Right lung (tissue), 10 donors: ENCODE measurements at places on chromosomes 1 and 21. TPM values are rescaled to one million over a fixed set of nuclear protein-coding genes. Genes with fewer than 3 reads are reported as not detected.

Gene SHISA4
- 17.1 TPM for polyA plus RNA-seq

Gene CLDN17
- polyA plus RNA-seq, result not detected

Gene NAXE
- polyA plus RNA-seq, result 70.0 TPM

Gene ZNF697
- 27.7 TPM for polyA plus RNA-seq

Gene PIGV
- polyA plus RNA-seq, result 14.6 TPM

Gene FCN3
- polyA plus RNA-seq, result 17.5 TPM

Gene GPR3
- 0.80 TPM for polyA plus RNA-seq

Gene EVA1C
- polyA plus RNA-seq, result 5.2 TPM

Gene NFIA
- 33.2 TPM for polyA plus RNA-seq

Gene LCE6A
- not detected for polyA plus RNA-seq

Gene PGBD2
- polyA plus RNA-seq, result 12.4 TPM

Gene CFHR2
- polyA plus RNA-seq, result not detected

Gene ZMYND12
- polyA plus RNA-seq, result 2.1 TPM

DNA sequence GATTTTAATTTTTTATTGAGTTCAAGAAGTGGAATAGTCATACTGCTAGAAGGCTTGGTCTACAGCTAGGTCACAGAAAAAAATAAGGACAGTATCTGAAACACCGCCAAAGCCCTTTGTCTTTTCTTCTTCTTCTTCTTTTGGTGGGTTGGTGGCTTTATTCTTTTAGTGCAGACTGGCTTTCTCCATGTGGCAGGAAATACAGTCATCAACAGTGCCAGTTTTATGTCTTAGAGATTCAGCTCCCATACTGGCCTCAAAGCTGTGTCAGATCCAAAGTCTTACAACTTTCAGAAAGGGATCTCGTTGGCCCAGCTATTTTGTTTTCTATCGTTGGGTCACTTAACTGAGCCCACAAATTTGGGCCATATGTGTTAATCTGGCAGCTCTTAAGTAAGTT lies 58.2 kb downstream of the FNBP1L start:
- DNase-seq, result no peak

DNA sequence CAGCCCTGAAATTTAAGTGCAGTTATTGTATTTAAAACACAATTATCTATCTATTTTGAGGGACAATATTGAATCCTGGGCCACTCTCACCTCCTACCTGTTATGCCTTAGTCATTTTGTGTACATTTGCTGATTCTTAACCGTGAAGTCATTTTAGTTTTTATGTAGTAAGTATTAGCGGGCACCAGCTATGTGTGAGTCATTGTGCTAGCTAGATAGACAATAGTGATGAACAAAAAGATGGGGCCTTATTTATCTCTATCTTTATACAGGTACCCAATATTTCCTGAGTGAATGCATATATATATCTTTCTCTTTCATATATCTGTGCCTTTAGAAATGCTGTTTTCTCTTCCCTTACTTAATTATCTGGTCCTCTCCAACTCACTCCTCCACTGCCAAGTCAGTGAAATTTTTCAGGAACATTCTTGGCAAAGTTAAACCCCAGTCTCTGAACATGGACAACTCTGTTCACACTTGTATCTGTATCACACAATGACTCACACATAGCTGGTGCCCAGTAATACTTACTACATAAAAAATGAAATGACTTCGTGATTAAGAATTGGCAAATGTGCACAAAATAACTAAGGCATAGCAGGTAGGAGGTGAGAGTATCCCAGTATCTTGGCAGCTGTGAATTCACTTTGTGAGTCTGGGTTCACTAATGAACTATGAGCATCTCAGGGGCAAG lies 166.0 kb upstream of the C8B start:
- no peak for DNase-seq

GRCh38 chr21:18493422-18493821 lies 89.8 kb upstream of the TMPRSS15 start:
- DNase-seq, result no peak

DNA sequence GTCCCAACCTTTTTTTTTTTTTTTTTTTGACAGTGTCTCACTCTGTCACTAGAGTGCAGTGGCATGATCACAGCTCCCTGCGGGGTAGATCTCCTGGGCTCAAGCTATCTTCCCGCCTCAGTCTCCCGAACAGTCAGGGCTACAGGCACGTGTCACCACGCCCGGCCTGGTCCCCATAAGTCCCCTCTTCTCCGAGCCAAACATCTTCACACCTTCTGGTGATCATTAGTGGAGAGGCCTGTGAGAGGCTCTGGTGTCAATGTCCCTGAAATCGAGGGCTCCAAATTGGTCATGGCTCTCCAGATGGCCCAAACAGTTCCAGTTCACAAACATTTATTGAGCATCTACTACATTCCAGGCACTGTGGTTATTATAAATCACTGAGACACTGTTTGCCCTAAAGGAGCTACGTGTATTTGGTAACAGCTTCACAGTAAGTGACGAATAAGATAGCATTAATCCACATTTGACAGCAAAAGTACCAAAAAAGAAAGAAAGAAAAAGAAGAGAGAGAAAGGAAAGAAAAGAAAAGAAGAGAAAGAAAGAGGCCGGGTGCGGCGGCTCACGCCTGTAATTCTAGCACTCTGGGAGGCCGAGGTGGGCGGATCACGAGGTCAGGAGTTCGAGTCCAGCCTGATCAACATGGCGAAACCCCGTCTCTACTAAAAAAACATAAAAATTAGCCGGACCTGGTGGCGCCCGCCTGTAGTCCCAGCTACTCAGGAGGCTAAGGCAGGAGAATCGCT lies 867 bp upstream of the TIMM17A start:
- no peak for DNase-seq

- DNase-seq, result no peak
These were observed 49.4 kb downstream of the TBCE start for GRCh38 chr1:235416662-235417049.

DNA sequence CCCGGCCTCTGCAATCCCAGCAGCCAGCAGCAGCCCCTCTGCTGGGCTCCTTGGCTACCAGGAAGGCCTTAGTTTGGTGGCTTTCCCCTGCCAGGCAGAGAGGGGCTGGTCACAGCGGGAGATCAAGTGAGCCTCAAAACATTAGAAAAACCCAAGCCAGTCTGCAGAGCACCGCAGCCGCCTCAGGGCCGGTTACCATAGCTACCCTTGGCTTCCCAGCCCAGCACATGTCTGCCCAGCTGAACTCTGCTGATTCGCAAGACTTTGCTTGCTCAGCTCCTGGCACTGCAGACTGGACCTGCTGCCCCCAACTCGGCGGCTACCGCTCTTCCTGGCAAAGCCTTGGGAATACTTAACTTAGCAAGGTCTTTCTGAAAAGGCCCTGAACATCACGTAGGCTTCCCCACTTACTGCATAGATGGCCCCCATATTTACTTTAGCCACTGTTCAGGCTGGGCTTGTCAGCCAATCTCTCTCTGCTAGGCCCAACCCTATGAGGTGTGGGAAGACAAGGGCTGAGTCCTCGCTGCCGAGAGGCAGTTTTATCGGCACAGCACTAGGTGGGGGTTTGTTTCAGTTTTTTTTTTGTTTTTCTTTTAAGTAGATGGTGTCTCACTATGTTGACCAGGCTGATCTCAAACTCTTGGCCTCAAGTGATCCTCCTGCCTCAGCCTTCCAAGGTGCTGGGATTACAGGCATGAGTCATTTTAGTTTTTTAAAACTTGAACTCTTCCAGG lies 28.6 kb upstream of the PLEKHG5 start:
- DNase-seq, result peak; percentile 66

- no peak for DNase-seq
These were observed 1.4 kb downstream of the EFNA4 start for GRCh38 chr1:155064832-155065429.

GRCh38 chr1:17360272-17360956 lies 11.6 kb upstream of the PADI6 start:
- no peak for DNase-seq

- DNase-seq, result peak; percentile 79
These were observed 3.0 kb downstream of the OLFML3 start for GRCh38 chr1:113981962-113982931.

- DNase-seq, result no peak
These were observed 152.8 kb upstream of the LYPLAL1 start for GRCh38 chr1:219020846-219021245.

DNA sequence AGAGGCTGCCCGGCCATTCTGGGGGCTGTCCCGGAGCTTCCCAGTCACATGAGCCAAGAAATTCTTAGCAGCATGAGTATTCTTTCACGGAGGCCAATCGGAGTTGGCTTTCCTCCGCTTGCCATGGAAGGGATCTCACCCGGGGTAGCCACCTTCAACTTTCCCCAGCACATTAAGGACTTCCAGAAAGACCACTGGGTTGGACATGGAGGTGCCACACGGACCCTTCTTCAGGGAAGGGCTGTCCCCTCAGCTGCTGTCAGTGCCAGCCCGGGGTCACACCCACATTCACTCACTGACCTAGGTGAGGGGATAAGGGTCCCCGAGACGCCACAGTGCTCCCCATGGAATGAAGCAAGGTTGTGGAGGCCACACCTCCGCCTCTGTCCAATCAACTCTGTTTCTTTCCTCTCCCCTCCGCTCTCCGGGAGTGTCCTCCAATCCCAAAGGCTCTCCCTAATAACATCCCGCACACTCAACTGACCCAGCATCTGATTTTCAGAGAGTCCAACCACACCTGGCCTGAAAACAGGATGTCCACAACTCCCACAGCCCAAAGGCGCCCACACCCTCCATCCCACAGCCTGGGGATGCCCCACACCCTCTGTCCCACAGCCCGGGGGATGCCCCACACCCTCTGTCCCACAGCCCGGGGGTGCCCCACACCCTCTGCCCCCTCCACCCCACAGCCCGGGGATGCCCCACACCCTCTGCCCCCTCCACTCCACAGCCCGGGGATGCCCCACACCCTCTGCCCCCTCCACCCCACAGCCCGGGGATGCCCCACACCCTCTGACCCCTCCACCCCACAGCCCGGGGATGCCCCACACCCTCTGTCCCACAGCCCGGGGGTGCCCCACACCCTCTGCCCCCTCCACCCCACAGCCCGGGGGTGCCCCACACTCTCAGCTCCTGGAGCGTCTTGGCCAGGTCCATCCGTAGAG lies 19.4 kb downstream of the RSPH1 start:
- no peak for DNase-seq

GRCh38 chr1:88661951-88662699 lies 21.9 kb upstream of the PKN2 start:
- DNase-seq, result no peak

- DNase-seq, result no peak
These were observed 218.6 kb downstream of the URB2 start for GRCh38 chr1:229844675-229845074.

DNA sequence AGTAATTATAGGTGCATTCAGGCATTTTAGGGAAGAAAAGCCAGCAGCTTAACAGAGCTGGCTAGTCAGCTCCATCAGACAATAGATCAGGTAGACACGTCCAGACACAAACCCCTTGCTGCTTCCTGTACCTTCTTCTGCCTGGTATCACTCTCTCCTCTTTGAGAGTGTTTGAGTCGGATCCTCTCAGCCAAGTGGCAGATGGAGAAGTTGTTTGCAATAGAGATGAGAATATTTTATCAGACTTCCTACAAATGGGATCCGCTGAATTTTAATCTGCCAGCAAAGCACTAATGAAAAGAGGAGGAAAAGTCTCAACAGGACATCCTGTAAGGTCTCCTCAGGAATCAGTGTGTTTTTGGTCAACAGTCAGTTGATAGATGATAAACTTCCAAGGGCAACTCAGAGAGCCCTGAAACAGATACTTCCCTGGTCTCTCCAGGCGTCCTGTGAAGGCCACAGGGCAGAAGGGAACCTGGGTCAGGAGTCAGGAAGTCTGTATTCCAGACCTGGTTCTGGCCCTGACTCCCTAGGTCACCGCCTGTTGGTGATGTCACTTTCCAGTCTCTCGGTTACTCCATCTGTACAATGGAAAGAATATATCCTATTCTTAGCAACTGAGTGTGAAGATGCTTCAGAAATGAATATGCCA lies 62.1 kb upstream of the PROX1 start:
- no peak for DNase-seq

DNA sequence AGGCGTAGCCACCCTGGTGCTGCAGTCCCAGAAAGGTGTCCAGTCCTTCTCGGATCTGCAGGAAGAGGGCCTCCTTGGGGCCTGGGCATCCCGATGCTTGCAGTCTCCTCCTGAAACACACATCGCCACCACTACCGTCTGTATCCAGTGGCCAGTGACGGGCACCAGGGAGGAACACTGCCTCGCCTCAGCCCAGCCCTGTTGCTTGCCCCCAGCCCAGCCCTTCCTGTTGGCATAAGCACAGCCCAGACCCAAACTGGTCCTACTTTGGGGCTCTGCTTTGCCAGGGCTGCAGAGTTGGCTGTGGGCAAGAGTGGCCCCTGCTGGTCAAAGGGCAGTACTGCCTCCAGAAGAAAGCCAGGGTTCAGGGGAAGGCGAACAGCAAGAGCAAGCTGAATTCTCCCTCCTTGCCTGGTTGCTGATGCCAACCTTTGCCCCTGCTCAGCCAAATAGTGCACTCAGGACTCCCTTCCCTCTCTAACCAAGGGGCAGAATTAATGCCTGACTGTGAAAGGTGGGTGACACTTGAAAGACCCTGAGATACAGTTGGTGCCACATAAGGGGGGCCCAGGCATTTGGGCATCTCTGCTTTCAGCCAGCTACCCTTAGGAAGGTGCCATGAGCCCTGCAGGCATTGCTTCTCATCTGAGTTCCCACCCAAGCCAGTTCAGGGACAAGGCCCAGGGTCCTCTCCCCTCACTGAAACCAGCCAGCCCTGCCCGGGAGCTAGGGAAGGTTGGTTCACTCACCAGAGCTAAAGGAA lies 11.1 kb upstream of the ARHGEF2 start:
- DNase-seq, result no peak

DNA sequence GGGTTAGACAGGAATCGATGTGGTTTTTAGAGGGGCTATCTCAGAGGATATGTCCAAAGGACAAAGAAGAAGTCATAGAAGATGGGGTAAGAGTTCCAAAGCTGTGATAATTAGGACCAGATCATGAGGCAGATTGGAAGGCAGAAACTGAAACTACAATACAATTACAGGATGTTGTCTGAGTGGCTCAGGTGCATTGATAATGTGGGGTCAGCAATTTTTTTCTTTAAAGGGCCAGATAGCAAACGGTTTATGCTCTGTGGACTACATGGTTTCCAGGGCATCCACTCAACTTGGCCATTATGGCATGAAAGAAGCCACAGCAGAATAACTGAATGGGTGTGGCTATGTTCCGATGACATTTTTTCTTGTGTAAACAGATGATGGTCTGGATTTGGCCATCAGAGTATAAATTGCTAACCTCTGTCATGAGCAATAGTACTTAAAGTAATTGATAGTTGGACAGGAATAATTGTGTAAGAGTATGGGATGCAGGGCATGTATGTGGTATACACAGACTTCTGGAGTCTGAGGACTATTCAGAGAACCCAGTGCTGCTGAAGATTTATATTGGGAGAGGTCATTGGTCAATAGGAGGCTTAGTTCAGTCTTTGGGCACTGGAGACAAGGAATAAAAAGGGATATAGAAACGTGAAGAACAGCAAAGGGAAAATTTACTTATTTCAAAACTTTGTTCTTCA lies 198.4 kb upstream of the ADGRL4 start:
- no peak for DNase-seq

DNA sequence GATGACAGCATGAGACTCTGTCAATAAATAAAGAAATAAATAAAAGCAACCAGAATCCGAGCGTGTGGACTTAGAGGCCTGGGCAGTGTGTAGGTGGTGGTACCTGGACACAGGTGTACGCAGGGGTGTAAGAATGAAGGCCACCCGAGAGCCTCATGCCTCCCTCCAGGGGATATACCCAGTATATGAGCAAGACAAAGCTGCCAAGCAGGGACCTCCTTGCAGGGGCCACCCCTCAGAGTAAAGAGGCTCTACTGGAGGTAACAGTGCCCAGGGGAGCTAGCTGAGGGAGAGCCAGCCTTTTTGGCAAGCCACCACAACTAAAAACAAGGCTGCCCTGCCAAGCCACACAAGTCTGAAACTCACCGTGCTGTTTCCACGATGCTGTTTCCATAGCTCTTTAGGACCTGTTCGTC lies 179.2 kb upstream of the RAB4A start:
- no peak for DNase-seq
